ENCODE measurements at places on chromosomes 1 and 21. TPM values are rescaled to one million over a fixed set of nuclear protein-coding genes. Genes with fewer than 3 reads are reported as not detected.

FCAMR gene
- polyA plus RNA-seq = not detected

CFAP141 gene
- not detected for polyA plus RNA-seq

PDC gene
- not detected for polyA plus RNA-seq

ITGB3BP gene
- 29.8 TPM for polyA plus RNA-seq

ACTL8 gene
- polyA plus RNA-seq = not detected

FLG2 gene
- polyA plus RNA-seq = not detected

CHI3L2 gene
- not detected for polyA plus RNA-seq

SMCP gene
- polyA plus RNA-seq = not detected

NRAS gene
- 6.4 TPM for polyA plus RNA-seq

ZNF669 gene
- polyA plus RNA-seq = not detected

WNT3A gene
- polyA plus RNA-seq = not detected

KCNK2 gene
- polyA plus RNA-seq = 1.1 TPM

FCER1A gene
- polyA plus RNA-seq = not detected

NLRP3 gene
- 12.5 TPM for polyA plus RNA-seq

ERICH3 gene
- 11.1 TPM for polyA plus RNA-seq

WNT9A gene
- not detected for polyA plus RNA-seq

PRR9 gene
- not detected for polyA plus RNA-seq

SYPL2 gene
- not detected for polyA plus RNA-seq

KRTAP6-1 gene
- polyA plus RNA-seq = not detected

LMX1A gene
- not detected for polyA plus RNA-seq

TNFAIP8L2 gene
- not detected for polyA plus RNA-seq

ERG gene
- polyA plus RNA-seq = 0.04 TPM

PROK1 gene
- polyA plus RNA-seq = not detected

CLDN8 gene
- polyA plus RNA-seq = not detected

S100A2 gene
- not detected for polyA plus RNA-seq

CA14 gene
- 2.5 TPM for polyA plus RNA-seq

FMO2 gene
- polyA plus RNA-seq = 0.34 TPM

KCNA2 gene
- polyA plus RNA-seq = 55.5 TPM

MPL gene
- not detected for polyA plus RNA-seq

A3GALT2 gene
- not detected for polyA plus RNA-seq

EPHX1 gene
- 1.6 TPM for polyA plus RNA-seq

PLPPR4 gene
- polyA plus RNA-seq = 803 TPM

TDRD10 gene
- not detected for polyA plus RNA-seq

AADACL4 gene
- polyA plus RNA-seq = not detected

SORT1 gene
- polyA plus RNA-seq = 14.4 TPM

CCDC30 gene
- 10.0 TPM for polyA plus RNA-seq

TAF13 gene
- 52.2 TPM for polyA plus RNA-seq

CR1L gene
- polyA plus RNA-seq = not detected

DAB1 gene
- polyA plus RNA-seq = 42.0 TPM

All from Purkinje cell (primary cell).